ENCODE measurements at places on chromosomes 5 and 9. TPM values are rescaled to one million over a fixed set of nuclear protein-coding genes. Genes with fewer than 3 reads are reported as not detected.

The RFESD gene
- total RNA-seq: 2.1 TPM

The COQ4 gene
- total RNA-seq: 58.6 TPM

The SHOC1 gene
- total RNA-seq: not detected

The SLC34A1 gene
- not detected for total RNA-seq

The ADAMTS19 gene
- not detected for total RNA-seq

The ADGRD2 gene
- total RNA-seq: not detected

The NACC2 gene
- total RNA-seq: 21.4 TPM

The RANBP3L gene
- not detected for total RNA-seq

The DNAH5 gene
- total RNA-seq: 1.4 TPM

The SLC28A3 gene
- total RNA-seq: not detected

The PARP8 gene
- 0.16 TPM for total RNA-seq

The BRINP1 gene
- 0.15 TPM for total RNA-seq

The PRPF4 gene
- 54.5 TPM for total RNA-seq

The MRPL22 gene
- total RNA-seq: 73.4 TPM

The IFNA2 gene
- total RNA-seq: not detected

The PPP3R2 gene
- total RNA-seq: not detected

The SCGB3A2 gene
- total RNA-seq: not detected

Measured in A549 treated with RU486 at 1 μM for 4 hours (cell line).